SJCRH30 (cell line): ENCODE measurements at places on chromosomes 11 and 22. TPM values are rescaled to one million over a fixed set of nuclear protein-coding genes. Genes with fewer than 3 reads are reported as not detected.

- H3K4me1 ChIP-seq, result no peaks in the 10 kb centered on the region; the same call in 1 of the 2 replicates
- H3K36me3 ChIP-seq, result no peaks in the 10 kb centered on the region
- no peaks in the 10 kb centered on the region for H3K27me3 ChIP-seq
- H3K27ac ChIP-seq, result no peak overlapping the region
- DNase-seq, result no peak
Measured at GRCh38 chr11:26478710-26479109, 93.4 kb downstream of the MUC15 start.

The UBQLN3 gene
- total RNA-seq, result not detected in 2 replicates

The CLP1 gene
- 26.5 and 27.4 TPM in 2 replicates for total RNA-seq

The AIP gene
- 39.8 and 45.4 TPM in 2 replicates for total RNA-seq
